AG04450 (cell line): ENCODE measurements at places on chromosomes 2 and 18.

DNA sequence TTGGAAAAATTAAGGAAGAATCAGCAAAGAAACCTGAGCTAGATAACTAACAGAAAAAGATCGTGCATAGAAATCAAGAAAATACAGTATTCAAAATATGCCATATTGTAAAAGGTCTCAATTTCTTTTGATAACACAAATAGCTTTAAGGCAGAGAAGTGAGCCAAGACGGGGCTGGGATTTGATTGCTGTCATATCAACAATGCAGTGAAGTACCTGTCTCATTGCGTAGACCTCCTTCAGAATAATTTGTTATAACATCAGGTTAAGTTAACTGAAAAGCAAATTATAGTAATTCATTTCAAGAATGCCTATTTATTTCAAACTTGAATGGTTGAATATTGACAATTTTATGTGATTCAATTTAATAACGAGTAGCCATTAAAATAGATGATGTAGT lies 453.8 kb upstream of the MAP2 start:
- DNase-seq: no peak

DNA sequence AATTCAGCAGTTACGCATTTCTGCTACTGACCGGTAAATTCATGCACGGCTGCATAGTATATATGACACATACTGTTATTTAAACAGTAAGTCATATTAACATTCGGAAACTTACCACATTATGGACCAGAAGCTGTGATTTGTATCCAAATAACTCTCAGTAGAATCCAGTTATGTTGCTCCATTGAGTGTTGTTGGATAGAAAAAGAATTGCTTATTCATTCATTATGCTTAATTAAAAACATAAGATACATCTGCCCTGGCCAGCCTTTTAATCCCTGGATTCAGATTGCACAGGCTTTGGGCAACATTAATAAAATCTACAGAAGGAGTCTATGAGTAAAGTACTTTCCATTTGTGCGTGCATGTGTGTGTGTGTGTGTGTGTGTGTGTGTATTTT lies 111.3 kb downstream of the CPS1 start:
- DNase-seq: no peak

GRCh38 chr2:234363011-234363487 lies 133.8 kb downstream of the ARL4C start:
- no peak for DNase-seq

DNA sequence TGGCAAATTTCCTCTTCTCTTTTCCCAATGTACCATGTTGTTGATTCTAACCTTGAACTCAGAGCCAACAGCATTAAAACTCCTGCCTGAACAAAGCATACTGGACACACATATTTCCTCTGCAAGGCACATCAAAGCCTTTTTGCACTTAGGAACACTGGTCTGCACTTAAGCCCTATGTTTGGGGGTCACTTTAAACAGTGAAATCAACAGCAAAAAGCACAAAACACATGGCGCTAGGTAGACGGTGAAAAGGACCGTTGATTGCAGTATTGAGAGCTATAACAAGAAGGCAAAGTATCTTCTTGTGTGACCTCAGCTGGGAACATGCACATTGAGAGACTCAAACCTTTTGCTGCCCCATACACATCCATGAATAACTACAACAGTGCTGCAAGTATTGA lies 83.9 kb upstream of the SH3BP4 start:
- DNase-seq: no peak

GRCh38 chr2:235654103-235654813 lies 160.4 kb downstream of the AGAP1 start:
- no peak for DNase-seq

DNA sequence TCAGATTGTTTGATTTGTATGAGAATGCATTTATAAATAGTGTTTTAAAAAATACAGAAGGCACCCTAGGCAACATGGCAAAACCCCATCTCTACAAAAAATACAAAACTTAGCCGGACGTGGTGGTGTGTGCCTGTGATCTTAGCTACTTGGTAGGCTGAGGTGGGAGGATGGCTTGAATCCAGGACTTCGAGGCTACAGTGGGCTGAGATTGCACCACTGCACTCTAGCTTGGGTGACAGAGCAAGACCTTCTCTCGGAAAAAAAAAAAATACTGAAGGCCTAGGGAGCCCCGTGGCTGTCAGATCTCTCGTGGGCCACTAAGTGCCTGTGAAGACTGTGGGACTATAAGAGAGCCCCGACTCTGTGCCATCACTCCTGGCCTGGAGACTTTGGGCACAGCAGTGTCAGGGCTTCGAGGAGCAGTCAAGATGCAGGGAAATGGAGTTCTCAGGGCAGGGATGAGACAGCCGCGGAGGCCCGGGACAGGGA lies 40.5 kb downstream of the MYO7B start:
- no peak for DNase-seq

DNA sequence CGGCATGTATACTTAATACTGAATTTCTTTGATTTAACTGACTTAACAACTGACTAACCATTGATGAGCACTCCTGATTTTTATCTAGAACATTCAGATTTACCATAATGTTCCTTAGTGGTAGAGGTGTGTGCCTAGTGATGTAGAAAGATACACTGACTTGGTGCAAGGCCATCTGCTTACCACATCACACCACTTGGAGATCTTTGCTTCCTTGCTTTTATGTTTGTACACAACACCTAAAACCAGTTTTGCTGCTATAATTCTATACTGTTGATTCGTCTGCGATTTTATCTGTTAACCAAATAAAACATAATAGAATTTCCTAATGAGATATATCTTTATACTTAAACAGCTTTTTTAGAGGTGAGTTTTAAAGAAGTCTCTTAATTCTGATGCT lies 3.9 kb upstream of the FARP2 start:
- DNase-seq: no peak

- no peak for DNase-seq
Measured at GRCh38 chr2:161332371-161332967, 24.2 kb downstream of the PSMD14 start.

GRCh38 chr2:170020777-170021176 lies 157.2 kb upstream of the MYO3B start:
- no peak for DNase-seq

DNA sequence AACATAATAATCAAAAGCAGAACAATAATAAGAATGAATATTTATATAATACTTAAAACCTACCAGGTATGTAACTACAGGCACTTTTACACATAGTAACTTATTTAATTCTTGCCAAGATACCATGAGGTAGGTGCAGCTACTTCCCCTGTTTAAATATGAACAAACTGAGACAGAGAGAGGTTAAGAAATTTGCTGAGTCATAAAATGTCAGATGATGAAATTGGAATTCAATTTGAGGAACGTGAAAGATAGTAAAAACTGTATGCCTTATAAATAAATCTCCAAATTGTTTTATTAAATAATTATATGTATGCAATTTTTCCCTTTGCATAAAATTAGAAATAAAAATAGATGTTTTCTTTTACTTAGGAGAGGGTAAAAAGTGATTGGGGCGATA lies 1103.3 kb upstream of the NRXN1 start:
- no peak for DNase-seq

- no peak for DNase-seq
Measured at GRCh38 chr2:38656866-38657480, 8.9 kb upstream of the GALM start.

DNA sequence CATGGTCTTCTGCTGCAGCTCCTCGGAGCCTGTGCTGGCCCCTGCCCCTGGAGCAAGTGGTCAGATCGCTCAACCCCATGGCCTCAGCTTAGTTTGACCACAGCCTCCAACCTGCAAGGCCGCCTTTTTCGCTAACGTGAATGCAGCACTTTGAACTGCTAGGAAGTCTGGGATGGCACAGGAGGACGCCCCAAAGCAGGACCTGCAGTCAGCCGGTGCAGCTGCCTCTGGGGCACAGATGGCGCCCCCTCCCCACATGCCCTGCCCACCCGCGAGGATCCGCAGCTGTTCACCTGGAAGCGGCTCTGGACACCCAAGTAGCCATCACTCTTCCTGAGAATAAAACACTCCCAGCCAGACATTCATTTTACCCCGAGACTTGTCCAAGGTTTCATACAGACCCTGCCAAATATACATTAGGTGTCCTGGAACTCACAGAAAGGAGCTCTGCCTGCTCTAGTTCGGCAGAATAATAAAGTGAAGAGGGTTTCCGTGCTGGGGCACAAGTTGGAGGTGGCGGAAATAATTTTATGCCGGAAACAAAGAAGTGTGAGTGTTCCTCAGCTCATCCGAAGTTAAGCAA lies 510.1 kb downstream of the EIPR1 start:
- DNase-seq: no peak

DNA sequence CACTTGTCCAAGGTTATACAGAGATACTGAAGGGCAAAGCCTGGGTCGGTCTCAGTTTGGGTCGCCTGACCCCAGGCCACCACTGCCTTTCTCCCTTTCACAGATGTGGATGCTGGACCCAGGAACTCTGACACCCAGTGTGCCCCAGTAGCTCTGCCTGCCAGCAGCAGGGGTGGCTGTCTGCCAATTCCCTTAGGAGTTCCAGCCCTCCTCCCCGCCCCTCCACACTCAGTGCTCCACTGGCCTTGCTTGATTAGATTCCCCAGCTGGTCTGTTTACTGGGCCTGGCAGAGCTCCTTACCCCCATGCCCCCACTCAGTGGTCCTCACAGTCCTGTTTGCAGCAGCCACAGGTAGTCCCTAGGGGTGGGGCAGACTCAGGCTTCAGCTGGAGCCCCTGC lies 75.5 kb downstream of the NPAS2 start:
- no peak for DNase-seq

- no peak for DNase-seq
Measured at GRCh38 chr18:7174344-7175095, 56.4 kb upstream of the LRRC30 start.

DNA sequence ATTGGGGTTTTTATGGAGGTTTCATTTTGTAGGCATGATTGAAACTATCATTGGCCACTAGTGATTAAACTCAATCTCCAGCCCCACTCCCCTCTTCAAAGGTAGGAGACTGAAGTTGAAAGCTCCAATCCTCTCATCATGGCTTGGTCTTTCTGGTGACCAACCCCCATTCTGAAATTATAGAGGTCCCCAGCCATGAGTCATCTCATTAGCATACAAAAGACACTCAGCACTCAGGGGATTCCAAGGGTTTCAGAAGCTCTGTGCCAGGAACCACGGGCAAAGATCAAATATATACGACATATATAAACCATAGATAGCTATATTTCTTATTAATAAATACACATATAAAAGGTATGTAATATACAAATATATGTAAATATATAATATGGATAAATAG lies 256.0 kb upstream of the POU3F3 start:
- DNase-seq: no peak

DNA sequence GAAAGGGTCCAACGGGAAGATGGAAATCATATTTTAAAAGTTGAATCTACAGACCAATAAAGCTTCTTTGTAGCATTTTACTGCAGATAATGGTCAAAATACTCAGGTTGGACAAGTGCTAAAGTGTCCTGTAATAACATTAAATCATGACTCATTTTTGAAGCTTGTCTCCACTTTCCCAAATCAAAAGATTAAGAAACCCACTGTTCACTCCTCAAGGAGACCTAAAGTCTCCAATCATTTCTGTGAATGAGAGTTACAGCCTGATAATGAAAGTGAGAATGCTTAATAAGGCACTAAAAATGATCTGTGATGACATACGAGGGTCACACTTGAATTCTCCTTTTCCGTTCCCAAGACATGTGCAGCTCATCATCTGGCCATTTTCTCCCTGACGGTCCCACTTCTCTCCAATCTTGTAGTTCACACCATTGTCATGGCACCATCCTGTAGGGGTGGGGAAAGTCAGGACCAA lies 53.4 kb downstream of the ATIC start:
- DNase-seq: no peak

GRCh38 chr2:179377296-179377695 lies 112.7 kb upstream of the SESTD1 start:
- DNase-seq: no peak

GRCh38 chr2:168633200-168633599 lies 169.2 kb upstream of the NOSTRIN start:
- DNase-seq: no peak
